LoVo (cell line): ENCODE measurements at places on chromosomes 7 and 10.

DNA sequence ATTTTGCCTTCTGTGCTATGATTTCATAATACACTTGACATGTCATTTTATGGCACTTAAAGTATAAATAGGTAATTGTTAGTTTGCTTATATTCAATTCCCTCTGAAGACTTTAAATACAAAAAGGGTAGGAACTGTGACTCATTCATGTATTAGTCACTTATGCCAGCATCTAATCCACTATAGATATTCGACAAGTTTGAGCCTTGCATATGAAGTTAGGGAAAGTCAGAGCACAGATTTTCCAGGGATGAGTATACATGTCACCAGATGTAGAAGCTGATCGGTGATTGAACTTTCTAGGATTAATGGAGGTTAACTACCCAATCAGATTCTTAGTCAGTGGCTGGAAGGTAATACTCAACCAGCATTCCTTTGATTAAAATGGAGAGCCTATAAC, 1321.5 kb downstream of the XPNPEP1 start:
- no peak for DNase-seq

DNA sequence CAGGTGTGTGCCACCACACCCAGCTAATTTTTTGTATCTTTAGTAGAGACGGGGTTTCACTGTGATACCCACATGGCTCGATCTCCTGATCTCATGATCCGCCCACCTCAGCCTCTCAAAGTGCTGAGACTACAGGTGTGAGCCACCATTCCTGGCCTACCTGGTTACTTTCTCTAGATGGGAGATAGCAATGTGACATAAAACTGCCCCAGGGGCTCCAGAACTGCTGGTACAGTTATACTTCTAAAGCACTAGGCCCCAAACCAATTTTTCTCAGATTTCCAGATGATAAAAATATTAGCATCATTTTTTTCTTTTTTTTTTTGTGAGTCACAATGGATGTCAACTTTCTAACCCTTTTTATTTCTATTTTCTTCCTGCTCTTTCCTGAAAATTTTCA, 27.4 kb downstream of the ITGB8 start:
- no peak for DNase-seq

DNA sequence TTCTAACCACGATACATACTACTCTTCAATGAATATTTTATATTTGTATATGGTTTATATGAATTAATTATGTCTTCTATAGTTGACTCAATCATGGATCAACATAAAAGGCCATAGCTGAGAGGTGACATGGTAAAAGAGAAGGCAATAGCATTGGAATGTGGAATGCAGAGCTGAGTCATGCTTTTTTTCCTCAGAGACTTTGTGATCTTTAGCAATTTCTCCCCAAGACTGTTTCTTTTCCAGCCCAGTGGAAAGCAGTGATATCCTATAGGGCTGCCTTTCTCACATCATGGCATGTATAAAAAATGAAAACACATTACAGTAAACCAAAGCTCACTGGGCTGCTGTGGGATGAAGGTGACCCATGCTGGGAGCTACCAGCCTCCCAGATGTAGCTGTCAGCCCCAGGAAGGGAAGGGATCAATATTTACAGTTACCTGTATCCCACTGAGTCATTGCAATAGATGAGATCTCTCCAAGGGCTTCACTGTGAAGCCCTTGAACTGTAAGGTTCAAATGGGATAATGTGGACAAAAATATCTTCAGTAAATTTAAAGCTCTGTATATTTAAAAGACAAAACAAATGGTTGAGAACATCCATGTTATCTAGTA, 30.2 kb downstream of the SLC39A12 start:
- peak; percentile 38 for DNase-seq

- DNase-seq, result no peak
Measured at GRCh38 chr7:5472432-5473315, 49.0 kb upstream of the TNRC18 start.

DNA sequence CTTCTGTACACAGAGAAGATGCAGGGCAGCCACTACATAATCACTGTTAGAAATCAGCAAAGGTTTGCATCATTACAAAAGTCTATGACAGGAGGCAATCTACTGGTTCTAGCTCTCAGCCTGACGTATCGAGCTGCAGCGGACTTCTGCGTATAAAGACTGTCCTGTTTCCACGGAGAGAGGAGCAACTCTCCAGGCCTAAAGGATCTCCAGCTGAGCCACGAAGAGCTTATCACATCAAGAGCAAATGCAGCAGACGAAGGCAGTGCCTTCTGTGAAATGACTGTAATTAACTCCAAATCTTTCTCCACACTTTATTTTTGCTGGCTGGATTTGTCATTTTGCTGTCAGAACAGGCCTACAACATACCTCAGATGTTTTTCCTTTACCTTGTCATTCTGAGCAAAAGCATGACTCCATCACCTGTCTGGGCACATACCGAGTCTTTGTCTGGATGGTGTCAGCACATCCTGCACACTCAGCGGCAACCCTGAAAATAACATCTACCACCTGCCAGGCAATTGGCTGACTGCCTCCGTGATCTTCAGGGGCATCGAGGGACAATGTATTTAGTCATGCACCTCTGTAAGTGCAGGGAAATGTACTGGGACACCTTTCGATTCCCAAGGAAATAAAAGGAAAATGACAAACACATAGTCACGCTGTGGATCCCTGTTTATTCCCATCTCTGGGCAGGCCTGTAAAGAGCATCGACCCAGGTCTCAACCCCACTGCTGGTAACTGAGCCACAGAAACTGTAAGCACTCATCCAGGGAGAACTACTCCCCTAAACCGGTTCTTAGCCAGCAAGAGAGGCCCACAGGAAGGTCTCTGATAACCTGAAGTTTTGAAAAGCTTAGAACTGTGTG, 26.3 kb upstream of the SH3PXD2A start:
- DNase-seq, result no peak

GRCh38 chr10:127216786-127217185, 20.4 kb upstream of the INSYN2A start:
- DNase-seq, result no peak

DNA sequence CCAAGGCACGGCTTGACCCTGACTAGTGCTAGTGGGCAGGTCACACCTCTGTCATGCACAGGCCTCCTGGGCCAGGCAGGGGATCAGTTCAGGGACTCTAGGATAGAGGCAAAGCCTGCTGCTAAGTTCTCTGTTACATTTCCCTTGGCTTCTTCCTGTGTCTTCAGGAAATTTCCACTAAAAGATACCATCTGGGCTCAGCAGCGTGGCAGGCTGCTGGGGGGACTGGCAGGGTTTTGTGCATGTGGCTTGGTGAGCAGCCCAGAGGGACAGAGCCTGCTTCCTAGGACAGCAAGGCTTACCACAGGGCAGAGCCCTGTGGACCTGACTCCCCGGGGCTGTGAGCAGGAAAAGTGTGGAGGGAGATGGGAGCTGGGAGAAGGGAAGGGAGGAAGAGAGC, 20.7 kb upstream of the ZNF32 start:
- no peak for DNase-seq

GRCh38 chr7:81186691-81187090, 267.8 kb upstream of the SEMA3C start:
- no peak for DNase-seq

DNA sequence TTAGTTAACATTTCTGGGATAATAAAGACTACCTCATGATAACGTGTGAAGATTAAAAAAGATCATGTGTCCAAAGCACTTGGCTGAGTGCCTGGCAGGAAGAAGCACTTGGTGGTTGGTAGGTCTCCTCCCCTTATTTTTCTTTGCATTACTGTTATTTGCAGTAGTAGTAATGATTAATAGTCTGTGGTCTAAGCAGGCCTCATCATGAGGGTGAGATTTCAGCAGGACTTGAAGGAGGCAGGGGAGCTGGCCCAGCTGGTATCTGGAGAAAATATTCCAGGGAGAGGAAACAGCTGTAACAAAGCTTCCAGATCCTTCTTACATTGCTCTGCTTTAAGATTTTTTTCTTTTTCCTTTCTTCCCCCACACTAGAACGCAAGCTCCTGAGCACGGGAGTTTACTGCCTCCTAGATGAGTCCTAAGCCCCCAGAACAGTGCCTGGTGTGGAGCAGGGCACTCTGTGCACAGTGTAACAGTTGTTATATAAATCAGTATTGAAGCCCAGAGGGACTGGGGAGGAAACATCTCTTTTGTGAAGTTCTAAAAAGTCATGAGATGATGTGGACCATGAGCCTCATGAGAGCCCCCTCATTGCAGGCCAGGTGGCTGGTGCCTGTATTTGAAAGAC, 31.1 kb upstream of the RHEB start:
- DNase-seq, result no peak

GRCh38 chr10:61164458-61165160, 220.6 kb upstream of the RHOBTB1 start:
- no peak for DNase-seq

GRCh38 chr7:141698247-141699015, 3.5 kb downstream of the DENND11 start:
- no peak for DNase-seq

GRCh38 chr7:20383351-20383750, 52.7 kb downstream of the ITGB8 start:
- no peak for DNase-seq

DNA sequence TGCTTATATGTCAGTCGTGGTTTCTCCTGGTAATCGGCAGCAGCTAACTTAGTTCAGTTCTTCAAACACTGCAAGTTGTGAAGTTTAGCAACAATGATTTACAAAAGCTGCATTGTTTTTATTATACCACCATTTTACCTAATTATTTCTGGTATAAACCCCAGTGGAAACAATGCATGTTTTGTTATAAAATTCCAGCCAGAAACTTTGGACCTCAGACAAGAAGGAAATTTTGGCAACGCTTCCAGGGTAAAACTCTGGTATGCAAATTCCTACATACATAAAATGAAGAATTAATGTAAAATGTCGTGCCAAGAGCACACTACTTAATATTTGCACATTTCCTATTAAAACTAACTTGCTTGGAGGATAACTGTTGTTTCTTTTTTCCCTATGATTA, 277.4 kb upstream of the LYZL1 start:
- no peak for DNase-seq

- peak; percentile 91 for DNase-seq
Measured at GRCh38 chr7:108012499-108013430, 9.8 kb upstream of the LAMB1 start.

GRCh38 chr7:55305135-55305534, 60.0 kb upstream of the LANCL2 start:
- no peak for DNase-seq

DNA sequence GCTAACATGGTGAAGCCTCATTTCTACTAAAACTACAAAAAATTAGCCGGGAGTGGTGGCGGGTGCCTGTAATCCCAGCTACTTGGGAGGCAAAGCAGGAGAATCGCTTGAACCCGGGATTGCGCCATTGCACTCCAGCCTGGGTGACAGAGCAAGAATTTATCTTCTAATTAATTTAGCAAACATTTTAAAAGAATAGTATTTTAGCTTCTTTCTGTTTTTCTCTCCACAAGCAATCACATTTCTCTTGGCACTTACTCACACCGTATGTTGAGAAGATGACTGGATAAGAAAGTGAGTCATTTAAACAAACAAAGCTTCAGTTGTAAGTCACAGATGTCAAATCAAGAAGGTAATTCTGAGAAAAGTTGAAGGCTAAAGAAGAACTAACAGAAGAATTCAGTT, 264.0 kb downstream of the ARL4A start:
- peak; percentile 72 for DNase-seq
